ENCODE measurements at places on chromosomes 6 and 20. TPM values are rescaled to one million over a fixed set of nuclear protein-coding genes. Genes with fewer than 3 reads are reported as not detected.

DNA sequence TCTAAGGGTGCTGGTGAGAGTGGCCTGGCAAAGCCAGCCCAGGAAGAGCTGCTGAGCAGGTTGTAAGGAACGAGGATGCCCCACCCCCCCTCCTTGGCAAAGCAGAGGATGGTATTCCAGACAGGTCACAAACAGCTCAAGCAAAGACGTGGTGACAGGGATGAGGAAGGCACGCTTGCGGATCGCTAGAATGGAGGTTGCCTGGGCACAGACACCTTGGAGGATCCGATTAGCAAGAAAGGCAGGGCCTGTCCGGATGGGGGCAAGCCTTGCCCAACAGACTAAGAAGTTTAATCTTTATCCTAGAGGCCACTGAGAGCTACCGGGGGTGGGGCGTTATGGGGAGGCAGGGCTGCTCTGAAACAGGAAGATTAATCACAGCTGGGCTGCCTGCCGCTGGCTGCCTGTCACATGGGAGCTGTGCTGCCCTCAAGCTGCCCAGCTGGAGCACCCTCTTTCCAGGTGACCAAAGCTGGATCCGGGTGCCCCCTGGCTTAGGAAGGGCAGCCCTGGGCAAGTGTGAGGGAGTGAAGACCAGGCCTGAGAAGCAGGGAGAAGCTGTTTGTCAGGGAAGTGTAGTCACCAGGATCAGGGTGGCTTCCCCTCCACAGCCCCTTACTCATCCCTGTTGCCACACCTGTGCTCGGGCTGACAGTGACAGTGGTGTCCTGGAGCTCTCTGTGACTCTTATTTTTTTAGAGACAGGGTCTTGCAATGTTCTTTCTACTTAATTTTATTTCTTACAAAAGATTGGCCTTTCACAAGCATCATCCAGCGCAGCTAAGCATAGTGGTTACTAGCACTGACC lies 9.1 kb upstream of the MAPK13 start:
- no peaks in the 10 kb centered on the region for H3K27me3 ChIP-seq
- peak overlapping the region; percentile 55 for H3K27ac ChIP-seq
- H3K4me1 ChIP-seq: peaks cover 73% of the 10 kb centered on the region
- 0 out of 2 replicates have a peak overlapping the region, but pooled peaks have one; percentile 14 for H3K4me3 ChIP-seq

GRCh38 chr6:3446184-3446583 lies 10.7 kb downstream of the SLC22A23 start:
- H3K27ac ChIP-seq: no peak overlapping the region
- H3K4me3 ChIP-seq: no peak overlapping the region
- no peaks in the 10 kb centered on the region for H3K27me3 ChIP-seq
- peaks cover 22% of the 10 kb centered on the region for H3K4me1 ChIP-seq
- H3K36me3 ChIP-seq: no peaks in the 10 kb centered on the region

DNA sequence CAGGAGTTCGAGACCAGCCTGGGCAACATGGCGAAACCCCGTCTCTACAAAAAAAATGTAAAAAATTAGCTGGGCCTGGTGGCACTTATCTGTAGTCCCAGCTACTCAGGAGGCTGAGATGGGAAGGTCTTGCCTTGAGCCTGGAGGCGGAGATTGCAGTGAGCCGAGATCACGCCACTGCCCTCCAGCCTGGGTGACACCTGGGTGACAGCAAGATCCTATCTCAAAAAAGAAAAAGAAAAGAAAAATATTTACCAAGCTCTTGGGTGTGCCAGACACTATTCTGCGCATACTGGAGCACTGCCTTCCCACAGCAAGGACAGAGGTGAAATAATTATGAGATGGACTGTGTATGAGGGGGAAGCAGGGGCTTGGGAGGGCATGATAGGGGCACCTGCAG lies 19.6 kb downstream of the POFUT1 start:
- H3K4me3 ChIP-seq: no peak overlapping the region
- DNase-seq: no peak

The CTCFL gene
- total RNA-seq: not detected
